Activated CD4-positive, alpha-beta T cell treated with anti-CD3 and anti-CD28 coated beads, Interleukin-2, amount 10 ng/mL, durations not matched to agents 7 days and 5 days (primary cell): ENCODE measurements at places on chromosomes 12 and 14.

- no peak for DNase-seq
Observed at GRCh38 chr14:68756000-68756481, 36.8 kb downstream of the ZFP36L1 start.

- no peak for DNase-seq
Observed at GRCh38 chr14:89325299-89325883, 91.6 kb downstream of the FOXN3 start.

- no peak for DNase-seq
Observed at GRCh38 chr14:31357279-31357678, 63.1 kb downstream of the HEATR5A start.

DNA sequence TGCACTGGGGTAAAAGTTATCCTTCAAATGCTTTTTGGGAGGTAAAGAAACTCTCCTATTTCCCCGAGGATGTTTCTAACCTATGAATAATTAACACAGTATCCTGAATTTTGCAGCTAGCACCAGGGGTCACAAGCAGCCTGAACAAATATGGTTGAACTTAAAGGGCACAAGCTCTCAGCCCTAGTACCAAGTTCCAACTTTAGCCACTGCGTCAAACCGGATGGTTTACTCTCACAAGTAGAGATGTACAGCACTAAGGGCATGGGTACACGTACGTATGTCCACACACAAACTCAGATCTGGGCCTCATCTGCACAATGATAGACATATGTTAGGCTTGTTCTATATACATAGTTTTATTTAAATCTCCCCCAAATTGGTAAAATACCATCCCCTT, 4.7 kb downstream of the CCDC88C start:
- DNase-seq = no peak

DNA sequence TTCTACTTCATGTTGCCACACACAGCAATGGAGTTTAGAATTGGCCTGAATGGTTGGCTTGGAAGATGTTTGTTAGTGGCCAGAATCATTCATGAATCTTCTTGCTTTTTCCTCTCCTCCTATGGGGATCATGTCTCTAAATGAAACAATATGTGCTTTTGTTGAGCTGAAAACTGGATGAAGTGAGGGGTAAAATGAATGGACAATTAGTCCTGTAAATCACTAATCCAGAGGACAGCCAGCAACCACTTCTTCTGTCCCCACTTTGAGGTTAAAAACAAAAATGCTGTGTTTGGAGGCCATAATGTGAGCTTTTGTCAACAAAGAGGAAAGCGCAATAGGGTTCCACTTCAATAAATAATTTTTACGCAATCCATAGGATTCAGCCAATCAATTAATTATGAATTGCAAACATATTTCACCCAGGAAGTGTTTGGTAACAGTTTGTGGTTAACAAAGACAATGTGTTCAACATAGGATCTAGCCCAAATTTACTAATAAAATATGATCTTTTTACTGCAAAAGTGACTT, 30.3 kb upstream of the AMIGO2 start:
- DNase-seq = no peak

GRCh38 chr12:75883241-75883640, 148.3 kb downstream of the PHLDA1 start:
- no peak for DNase-seq

GRCh38 chr14:68911594-68912227, 67.4 kb downstream of the ACTN1 start:
- DNase-seq = peak; percentile 86

- DNase-seq = no peak
Observed at GRCh38 chr14:69481815-69482568, 2.5 kb upstream of the PLEKHD1 start.

- no peak for DNase-seq
Observed at GRCh38 chr12:120978296-120979219, at the start of gene HNF1A. TSS of gene HNF1A (plus strand) at chr12:120978543. CDS start at chr12:120978769, 226 bp downstream.

DNA sequence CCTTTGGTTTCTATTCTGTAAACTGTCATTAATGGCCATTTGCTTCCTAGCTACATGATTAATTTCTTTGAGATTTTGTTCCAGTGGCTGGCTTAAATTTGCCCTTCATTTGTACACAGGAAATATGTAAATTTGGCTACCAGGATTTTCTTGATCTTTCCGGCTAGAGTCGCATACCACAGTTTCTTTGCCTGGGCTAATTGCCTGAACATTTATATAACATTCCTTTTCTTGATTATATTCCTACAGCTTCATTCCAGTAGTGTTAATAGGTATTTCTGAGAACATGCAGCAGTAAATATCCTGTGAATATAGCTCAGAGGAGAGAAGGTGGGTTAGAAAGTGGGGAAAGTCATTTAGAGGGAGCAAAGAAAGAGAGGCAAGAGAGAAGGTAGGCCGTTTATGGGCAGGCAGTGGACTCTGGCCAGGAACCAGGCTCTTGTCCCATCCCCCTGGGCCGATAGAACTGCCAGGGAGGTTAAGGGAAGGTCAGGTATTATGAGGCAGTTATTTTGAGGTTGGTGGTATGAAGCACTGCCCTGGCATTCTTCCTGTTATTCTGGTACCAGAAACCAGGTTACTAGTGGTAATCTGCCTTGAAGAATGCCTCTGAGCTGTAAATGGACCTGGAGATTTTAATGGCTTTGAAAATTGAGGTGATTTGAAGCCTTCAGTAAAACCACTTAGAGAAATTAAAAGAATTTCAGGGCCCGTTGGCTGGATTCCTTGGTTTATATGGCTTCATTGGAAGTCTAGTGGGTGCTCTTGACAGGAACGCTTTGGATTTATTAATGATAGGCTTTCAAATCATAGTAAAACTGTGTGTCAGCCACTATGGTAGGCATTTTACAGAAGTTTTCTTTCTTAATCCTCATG, 4.4 kb downstream of the RNF10 start:
- no peak for DNase-seq

DNA sequence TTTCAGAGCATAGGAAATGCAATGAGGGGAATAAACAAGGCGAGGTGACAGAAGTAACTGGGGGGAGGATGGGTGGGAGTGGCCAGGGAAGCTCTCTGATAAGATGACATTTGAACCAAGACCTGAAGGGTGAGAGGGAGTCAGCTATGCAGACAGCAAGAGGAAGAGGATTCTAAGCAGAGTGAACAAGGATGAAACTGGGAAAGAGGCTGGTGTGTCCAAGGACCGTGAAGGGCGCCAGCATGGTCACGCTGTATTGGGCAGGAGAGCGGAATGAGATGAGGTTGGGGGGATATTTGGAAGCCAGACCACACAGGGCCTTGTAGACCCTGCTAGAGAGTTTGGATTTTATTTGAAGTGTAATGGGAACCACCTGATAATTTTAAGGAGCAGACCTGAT, 10.5 kb upstream of the PPP1R1A start:
- no peak for DNase-seq

- peak; percentile 41 for DNase-seq
Observed at GRCh38 chr14:65167072-65167645, 64.8 kb upstream of the MAX start.

DNA sequence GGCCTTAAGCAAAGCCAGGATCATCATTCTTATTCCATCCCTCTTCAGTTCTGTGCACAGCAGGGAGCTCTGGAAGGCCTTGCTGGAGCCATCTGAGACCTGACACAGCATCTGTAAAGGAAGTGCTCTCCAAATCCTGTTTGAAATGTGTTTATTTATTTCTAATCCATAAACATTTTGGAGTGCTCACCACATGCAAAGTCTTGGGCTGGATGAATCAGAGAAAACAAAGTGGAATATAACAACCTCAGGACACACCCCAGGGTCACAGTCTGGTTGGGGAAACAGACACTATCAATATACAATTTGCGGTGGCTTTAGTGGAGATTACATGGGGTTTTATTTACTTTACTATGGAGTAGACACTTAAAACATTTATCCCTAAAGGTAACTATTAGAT, 54.3 kb downstream of the BMP4 start:
- no peak for DNase-seq

DNA sequence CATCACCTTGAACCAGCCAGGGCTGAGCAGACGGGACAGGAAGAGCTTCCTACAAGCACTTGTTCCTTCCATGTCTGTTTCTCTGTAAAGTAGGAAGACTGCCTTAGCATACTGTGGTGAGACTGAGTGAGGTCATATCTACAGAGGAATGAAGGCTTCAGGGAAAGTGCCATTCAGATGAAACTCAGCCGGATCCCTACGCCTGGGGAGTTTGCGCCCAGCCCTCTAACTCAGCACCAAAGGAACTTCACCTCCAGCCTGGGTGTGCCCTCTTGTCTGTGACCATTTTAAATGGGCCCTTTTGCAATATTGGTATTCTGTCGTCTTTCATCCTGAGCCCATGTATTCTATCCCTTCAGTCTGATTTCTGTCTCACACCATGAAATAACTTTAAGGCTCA, 175.6 kb upstream of the FKBP4 start:
- no peak for DNase-seq

- DNase-seq = no peak
Observed at GRCh38 chr12:113724794-113725556, 241.2 kb downstream of the RBM19 start.
